ENCODE measurements at places on chromosomes 7 and 10.
A peak's percentile ranks its signal among the peaks of the same experiment; 100 is the strongest.

DNA sequence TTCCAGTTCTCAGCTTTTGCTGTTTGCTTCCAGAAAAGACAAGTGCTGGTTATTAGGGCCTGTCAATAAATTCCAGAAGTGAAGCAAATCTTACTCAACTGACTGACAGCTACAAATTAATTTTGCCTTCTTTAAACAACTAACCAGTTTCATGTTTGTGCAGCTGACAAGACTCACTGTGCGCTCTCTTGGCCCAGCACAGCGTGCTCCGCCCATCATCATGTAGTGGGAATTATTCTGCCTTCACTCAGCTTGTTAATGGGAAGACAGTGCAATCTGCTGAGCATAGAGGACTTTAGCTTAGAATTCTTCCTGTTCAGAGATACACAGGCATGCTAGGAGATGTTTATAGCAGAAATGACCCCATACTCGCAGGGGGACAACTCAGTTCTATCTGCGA is 808.9 kb downstream of the CCSER2 start:
- DNase-seq, result no peak

GRCh38 chr10:43042503-43043341 is 34.1 kb upstream of the RET start:
- DNase-seq, result no peak

- no peak for DNase-seq
Measured at GRCh38 chr10:76640806-76641205, 996.8 kb downstream of the KCNMA1 start.

- no peak for DNase-seq
Measured at GRCh38 chr7:150685219-150686029, at the start of gene GIMAP2. TSS of gene GIMAP2 (plus strand) at chr7:150685706. CDS start at chr7:150687060, 1,354 bp downstream.

- DNase-seq, result peak; percentile 1
Measured at GRCh38 chr7:64463636-64464375, 99.1 kb downstream of the ZNF680 start.

DNA sequence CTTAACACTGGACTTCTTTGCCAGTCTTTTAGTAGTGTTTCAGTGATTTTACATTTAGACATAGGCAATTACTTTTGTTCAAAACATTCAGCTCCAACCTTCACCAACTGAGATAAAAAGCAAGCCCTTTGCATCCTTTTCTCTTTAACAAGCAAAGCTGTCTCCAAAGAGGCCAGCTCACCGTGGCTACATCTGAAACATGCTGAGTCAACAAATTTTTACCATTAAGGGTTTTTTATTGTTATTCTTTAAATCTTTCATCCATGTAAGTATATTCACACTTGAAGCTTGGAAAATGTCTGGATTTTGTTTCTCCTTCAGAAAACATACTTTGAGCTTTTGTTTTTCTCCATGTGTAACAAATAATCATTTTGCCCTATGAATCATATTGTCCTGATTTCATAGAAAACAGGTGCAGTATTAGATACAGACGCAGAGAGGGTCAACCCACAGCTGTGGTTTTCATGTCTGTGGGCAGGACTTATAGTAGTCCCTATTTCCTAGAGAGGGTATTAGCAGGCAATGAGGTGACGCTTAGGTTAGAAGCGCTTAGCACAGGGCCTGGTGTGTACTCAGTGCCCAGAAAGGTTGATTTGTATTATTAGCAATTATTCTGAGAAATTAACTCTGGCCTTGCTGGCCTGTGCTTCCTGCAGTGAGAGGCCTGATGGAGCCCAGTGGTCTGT is 99.5 kb downstream of the MKI67 start:
- no peak for DNase-seq

- DNase-seq, result peak; percentile 66
Measured at GRCh38 chr7:75966190-75966961, 28.0 kb downstream of the TMEM120A start.

DNA sequence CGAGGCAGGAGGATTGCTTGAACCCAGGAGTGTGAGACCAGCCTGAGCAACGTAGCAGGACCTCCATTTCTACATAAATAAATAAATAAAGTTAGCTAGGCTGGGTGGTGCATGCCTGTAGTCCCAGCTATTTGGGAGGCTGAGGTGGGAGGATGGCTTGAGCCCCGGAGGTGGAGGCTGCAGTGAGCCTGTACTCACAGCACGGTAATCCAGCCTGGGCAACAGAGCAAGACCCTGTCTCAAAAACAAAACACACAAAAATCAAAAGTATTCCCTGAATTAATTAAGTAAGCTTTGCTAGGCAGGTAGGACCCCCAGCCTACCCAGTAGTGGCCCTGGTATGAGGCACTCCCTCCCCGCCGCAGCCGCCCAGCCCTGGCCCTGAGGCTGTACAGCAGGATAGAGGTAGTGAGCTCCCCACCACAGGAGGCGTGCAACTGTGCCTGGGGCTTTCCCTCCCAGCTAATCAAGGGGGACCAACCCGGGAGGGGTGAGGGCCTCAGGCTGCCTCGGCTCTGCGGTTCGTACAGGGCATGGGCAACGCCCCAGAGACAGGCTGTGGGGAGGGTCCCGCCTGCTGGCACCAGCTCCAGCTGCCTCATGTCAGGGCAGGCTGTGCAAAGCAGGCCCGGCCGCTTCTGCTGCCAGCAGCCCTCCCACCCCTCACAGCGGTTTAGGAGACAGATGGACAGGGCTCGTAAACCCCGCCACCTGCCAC is 1.0 kb upstream of the CYP2W1 start:
- no peak for DNase-seq

DNA sequence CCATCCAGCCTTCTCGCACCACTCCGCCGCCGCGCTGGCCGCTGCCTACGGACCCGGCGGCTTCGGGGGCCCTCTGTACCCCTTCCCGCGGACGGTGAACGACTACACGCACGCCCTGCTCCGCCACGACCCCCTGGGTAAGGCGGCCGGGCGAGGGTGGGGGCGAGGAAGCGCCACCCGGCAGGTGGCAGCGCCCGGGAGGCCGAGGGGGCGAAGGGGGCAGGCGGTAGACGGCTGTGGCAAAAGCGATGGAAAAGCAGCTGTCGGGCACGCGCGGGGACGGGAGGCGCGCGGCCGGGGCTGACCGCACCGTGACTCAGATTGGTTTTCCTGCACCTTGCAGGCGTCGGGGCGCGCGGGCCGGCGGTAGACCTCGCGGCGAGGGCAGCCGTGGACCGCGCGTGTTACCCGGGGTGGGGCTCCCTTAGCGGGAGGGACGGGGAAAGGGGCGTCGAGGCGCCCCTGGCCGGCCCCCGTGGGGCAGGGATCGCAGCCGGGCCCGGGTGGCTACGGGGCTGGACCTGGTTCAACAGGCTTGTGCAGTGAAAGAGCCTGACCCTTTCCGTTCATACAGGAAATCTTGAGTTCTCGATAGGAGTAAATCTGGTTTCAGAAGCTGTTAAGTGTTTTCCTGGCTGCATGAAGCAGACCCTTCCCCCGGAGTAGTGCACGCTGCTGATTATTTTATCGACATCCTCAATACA is 608 bp downstream of the HHEX start:
- DNase-seq, result no peak

DNA sequence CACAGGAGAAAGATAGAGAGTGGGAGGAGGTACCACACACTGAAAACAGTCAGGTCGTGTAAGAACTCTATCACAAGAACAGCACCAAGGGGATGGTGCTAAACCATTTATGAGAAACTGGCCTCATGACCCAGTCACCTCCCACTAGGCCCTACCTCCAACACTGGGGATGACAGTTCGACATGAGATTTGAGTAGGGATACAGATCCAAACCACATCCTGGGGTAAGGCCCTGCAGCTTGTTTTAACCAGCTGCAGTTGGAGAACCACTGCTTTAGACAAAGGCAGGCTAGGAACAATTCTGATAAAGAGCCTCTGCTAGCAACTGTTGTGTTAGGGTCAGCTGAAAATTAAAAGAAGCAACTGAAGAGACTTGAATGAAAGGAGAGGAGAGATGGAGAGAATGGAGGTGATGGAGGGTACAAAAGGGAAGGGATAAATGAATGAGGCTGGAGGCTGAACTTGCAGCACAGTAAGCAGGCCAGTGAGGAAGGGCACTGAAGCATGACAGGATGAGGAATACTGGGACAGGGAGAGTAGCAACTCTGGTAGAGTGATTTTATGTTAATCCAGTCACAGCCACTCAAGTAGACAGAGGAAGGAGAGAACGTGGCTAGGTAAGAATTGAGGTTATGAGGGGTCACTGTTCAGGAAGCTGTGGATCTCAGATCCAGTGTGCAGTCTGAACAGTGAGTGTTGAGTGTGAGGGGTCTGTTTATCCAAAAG is 23.6 kb downstream of the MEST start:
- no peak for DNase-seq

DNA sequence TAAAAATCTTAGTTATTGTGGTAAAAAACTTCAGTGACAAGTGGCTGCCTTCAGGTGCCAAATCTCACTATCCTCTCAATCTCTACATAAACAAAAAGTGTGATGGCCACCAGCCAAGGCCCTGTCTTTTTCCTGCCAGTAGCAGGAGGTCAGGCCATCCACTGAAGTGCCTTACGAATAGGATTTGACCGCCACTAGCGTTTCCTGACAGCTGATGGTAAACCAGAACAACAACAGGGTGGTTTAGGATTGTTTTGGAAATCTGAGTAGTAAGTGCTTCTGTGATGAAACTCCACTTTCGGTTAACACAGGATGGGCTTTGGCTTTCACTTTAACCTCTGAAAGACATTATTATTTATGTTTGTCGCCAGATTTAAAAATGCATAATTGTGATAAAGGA is 55.7 kb upstream of the OGDHL start:
- DNase-seq, result no peak

DNA sequence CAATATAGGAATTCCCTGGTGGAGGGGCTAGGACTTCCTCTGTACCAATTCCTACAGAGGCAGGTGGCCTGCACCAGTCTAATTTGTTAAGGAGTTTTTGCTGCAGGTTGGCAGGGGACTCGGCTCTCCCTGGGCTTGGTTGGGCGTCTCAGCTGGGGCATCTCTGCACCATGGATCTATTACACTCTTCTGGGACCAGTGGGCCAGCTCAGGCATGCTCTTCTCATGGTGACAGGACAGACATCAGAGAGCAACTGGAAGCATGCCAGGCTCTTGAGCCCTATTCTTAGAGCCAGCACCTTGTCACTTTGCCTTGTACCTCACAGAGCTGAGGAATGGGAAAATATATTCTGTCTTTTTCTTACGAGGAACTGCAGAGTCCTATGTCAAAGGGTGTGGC is 74.6 kb downstream of the SH2D4B start:
- no peak for DNase-seq

- DNase-seq, result no peak
Measured at GRCh38 chr10:101607124-101607523, 19.0 kb downstream of the DPCD start.

DNA sequence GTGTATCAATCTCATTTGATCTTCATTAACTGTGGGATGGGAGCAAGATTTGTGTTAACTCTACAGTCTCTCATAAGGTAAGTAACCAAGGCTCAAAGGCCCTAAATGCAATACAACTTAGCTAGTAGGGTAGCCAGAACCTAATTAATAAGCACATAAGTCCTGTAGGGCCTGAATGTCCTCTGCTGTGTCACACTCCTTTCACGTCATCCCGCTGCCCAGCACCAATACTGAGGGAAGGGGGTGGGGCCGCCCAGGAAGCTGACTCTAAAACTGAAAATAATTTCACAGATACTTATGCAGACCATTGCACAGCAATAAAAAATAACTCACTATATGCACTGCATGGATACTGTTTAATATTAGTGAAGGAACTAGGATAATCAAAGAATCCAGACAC is 13.7 kb downstream of the CCDC6 start:
- no peak for DNase-seq

- DNase-seq, result peak; percentile 46
Measured at GRCh38 chr7:148983200-148984146, 44.8 kb downstream of the PDIA4 start.

DNA sequence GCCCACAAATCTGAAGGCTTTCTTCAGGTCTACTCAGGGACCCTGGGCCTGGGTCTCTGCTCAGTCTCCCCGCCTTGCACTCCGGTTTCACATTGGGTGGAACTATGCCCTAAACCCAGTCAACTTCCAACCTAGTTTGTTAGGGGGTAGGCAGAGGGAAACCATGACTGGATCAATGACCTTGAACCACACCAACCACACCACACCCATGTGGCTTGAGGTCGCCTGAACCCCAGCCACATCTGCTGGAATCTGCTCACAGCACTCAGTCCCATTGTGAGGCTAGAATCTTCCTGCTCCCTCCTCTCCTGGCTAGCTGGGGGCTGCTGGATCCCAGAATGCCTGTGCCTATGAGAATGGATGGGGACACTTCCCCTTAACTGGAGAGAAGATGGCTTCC is 17.9 kb downstream of the RFC2 start:
- no peak for DNase-seq

- DNase-seq, result no peak
Measured at GRCh38 chr10:21031232-21031795, 134.2 kb upstream of the NEBL start.

DNA sequence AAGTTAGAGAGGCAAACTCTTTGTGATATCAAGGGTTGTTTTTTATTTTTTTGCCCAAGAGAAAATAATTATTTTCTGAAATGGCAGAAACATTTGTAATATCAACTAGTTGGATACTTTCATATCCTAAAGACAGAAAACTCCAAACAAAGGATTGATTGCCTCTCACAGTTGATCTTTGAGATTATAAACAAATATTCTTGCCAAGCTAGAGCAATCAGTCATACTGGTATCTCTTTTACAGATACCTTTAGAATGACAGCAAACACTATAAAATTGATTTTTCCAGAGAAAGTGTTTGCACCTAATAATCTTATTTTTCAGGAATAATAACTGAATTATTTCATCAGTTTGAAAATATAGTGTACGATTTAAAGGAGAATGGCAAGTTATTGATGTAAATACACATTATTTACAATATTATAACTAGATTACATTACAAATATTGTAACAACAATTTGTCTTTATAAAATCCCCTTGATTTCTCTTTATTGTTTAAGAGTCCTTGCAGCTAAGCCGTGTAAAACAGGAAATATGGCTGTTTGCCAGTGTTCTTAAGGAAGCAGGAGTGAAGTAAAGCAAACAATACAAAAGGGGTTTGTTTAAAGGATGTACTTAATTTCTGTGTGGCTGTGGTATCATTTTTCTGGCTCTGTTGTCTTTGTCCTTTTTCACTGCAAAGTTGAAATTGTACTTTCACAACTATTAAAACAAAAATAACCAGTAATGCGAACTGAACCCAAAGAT is 58.4 kb downstream of the MAPK8 start:
- DNase-seq, result no peak

GRCh38 chr10:71282323-71282680 is 36.8 kb upstream of the SLC29A3 start:
- DNase-seq, result no peak

- DNase-seq, result no peak
Measured at GRCh38 chr10:131195558-131196159, 115.9 kb downstream of the TCERG1L start.

DNA sequence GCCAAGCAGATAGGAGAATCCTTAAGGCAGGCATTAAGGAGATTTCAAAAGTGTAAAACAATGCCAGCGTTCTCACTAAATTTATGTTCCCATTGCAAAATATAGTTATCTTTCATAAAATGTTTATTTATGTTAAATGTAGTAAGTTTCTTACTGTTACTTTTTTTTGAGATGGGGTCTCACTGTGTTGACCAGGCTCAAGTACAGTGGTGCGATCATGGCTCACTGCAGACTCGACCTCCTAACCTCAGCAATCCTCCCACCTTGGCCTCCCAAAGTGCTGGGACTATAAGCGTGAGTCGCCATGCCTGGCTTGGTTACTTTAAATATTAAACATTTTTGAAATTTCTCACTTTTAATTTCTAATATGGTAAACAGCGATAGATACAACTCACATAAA is 31.8 kb upstream of the PRKAR2B start:
- no peak for DNase-seq

- no peak for DNase-seq
Measured at GRCh38 chr10:36187380-36188079, 545.4 kb upstream of the FZD8 start.

All from hippocampal formation (tissue), 2 donors.